HTR-8/SVneo (cell line): ENCODE measurements at places on chromosomes 13 and 19.

- DNase-seq: no peak
Observed at GRCh38 chr13:97175041-97175440, 47.1 kb upstream of the MBNL2 start.

DNA sequence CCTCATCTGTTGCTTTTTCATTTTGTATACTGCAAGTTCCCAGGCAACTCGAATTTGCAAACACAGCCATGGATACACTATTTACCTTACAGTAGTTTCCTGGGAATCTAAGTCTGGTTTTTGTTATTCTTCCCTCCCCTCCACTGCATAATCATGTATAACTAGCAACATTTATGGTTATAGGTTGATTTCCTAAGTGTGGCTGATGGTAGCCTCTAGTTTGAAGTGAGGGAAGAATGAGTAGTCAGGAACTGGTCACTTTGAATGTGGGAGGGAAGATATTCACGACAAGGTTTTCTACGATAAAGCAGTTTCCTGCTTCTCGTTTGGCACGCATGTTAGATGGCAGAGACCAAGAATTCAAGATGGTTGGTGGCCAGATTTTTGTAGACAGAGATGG, at the start of gene KCNRG:
TSS of gene KCNRG (plus strand) at position 187 of the 400 bp plus-strand sequence. CDS start at position 237, 50 bp downstream.
- no peak for DNase-seq

- DNase-seq: no peak
Observed at GRCh38 chr19:7860714-7861618, 13.2 kb downstream of the PRR36 start.

DNA sequence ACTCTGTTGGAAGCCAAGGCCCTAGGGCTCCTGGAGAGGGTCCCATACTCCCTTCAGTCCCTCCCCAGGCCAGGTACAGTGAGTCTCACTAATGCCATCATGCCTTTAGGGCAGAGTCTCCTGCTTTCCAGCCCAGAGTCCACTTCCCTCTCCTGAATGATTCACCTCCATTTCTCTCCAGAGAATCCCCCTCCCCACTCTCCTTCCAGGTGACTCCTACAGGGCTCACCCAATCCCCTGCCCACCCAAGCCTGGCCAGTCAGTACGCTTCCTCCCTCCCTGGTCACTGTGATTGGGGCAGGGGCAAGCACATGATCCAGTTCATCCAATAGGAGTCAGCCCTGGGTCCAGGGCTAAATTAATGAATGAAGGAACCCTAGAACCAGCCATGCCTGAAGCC, 35.0 kb upstream of the PNMA8B start:
- DNase-seq: no peak

DNA sequence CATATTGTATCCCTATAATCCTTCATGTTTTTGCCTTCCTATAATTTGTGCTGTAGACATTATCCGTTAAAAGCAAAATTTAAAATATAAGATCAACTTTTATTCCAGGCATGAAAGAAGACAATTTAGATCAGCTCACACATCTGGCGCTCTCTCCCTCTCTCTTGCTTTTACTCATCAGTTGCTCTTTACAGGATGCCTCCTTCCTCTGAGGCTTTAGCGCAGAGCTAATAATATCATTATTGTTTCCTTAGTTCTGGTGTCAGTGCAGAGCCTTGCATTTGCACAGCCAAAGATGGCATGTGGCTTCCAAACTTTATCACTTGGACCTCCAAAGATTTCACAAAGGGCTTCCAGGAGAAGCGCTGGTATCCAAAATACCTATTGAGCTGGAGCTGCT, 295.1 kb downstream of the FGF9 start:
- no peak for DNase-seq

DNA sequence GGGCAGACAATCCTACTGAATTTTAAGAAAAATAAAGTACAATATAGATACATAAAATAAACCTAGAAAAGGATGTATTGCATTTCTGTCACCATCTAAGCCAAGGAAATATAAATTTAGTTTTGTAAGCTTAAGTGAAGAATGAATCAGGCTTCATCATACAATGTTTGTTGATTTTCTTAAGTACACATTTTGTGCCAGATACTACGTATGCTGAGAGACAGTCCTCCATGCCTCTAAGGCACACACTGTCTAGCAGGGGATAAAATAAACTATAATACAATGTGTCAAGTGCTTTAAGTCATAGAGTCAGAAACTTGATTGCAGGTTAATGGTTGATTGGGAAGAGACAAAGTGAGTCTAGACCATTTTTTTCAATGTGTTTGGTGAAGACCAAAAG, 465.7 kb downstream of the TBC1D4 start:
- DNase-seq: no peak

GRCh38 chr19:16076154-16076957, at the start of gene TPM4:
TSS of gene TPM4 (plus strand) at chr19:16076495. CDS start at chr19:16076566, 71 bp downstream.
- DNase-seq: peak; percentile 80

DNA sequence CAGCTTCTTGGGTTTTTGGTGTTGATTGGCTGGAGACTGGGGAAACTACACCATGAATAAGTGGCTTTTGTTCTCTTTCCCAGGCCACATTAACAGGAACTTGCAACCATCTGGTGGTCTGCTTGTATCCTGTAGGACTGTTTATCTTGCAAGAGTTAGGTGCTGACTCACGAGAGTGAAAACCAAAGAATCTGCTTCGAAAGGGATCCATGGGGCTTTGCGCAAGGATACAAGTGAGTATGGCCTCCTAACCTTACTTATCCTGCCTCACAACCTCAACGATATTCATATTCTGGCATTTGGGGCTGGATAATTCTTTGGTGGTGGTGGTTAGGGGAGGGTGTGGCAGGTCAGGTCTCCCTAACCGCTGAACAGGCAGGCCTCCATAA, 4.7 kb upstream of the SIGLECL1 start:
- no peak for DNase-seq

DNA sequence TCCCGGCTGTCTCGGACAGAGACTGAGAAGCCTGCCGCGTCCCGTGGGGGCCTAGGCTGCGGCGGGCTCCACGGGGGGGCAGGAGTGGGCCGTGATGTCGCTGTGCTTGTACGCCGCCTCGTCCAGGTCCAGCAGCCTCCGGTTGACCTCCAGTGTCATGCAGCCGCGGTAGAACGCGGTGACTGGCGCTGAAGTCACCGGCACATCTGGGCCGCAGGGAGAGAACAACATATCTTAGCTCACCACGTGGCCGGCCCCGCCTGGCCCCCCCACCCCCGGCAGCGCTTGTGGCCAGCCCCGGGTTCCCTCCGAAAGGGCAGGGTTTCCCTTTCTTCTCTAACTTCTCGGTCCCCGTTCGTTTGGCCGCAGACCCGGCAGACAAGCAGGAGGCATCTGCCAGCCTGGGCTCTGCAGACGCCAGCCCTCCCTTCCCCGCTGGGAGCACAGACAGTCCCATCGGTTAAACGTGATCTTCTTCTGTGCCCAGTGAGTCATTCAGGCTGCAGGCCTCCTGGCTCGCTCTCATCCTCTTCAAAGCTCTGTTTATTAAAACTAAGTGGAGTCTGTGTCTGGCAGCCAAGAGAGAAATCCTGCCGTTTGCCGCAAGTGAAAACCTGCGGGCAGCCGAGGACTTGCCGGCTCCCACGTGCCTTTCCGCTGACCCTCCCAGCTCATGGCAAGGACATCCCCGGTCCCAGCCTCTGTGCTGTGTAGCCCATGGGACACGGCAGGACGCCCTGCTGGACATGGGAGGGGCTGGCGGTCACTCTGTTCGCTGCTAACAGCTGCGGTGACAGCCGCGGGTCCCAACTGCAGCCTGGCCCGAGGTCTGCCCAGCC, 42.8 kb downstream of the GAS6 start:
- DNase-seq: peak; percentile 71

DNA sequence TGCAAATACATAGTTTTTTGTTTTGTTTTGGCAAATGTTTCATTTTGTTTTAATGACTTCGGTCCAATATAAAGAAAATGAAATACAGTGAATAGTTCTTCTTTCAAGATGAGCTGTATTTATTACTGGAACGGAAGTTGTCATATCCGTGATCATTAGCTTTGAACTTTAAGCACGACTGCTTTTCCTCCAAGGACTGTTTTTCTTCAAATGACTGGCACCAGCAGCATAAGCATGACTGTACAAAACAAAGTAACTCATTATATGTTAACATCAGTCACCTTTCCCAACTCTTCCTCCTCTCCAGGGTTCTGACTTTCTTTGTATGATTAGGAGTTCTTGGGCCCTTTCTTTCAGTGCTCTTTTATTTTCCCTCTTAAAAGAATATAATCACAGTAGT, 20.5 kb downstream of the EDNRB start:
- DNase-seq: no peak

DNA sequence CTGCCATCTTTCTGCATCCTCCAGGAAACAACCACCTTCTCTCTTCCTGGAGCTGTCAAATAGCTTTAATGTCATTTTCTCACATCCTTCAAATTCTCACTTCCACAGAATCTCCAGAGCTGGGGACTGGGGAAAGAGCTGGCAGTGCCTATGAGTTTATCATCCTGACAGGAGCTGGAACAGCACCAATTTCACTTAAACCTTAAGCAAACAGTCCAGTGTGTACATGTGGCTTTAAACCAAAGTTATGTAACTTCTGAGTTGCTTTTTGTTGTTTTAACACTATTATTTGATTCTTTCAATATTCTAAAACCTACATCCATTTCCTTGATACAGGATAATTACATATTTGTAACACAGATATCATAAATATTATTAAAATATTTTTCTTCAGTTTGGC, 331.5 kb upstream of the ARGLU1 start:
- DNase-seq: no peak

DNA sequence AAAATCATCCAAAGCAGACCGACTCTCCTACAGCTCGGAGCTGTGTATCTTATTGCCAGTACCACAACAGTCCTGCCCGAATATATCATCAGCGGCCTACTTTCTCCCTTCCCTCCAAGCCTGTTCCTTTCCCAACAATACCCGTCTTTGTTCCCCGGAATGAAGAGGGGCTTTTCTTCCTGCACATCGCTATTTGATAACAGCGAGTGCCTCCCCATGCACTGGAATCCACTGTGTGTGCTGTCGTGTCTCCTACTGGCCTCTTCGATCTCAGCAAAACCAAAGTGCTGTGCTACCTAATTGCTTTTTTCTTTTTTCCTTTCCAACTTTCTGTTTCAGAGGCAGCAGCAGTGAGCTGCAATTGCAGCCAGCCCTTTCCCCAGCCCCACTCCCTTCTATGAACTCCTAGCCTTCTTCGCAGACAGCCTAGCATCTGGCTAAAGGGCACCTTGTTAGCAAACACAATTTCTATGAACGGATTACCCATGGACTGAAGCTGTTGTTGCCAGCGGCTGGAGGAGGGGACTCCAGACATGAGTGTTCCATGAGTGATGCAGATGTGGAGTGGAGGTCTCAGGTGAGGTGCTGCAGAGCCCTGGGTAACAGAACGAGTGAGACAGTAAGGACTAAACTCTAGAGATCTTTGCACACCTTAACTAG, 43.4 kb downstream of the EFNB2 start:
- no peak for DNase-seq

GRCh38 chr19:13813147-13813546, 17.9 kb downstream of the ZSWIM4 start:
- DNase-seq: no peak
